Right renal cortex interstitium (tissue), 3 donors: ENCODE measurements at places on chromosomes 4 and X. TPM values are rescaled to one million over a fixed set of nuclear protein-coding genes. Genes with fewer than 3 reads are reported as not detected.

ZNF718 gene
- polyA plus RNA-seq: 7.7 TPM

C4orf46 gene
- 20.3 TPM for polyA plus RNA-seq

HSFX1 gene
- polyA plus RNA-seq: 1.5 TPM

VSIG4 gene
- 4.6 TPM for polyA plus RNA-seq

GRCh38 chr4:20576861-20577260, 123.4 kb upstream of the PACRGL start:
- DNase-seq: no peak

- DNase-seq: no peak
These were observed 666.3 kb upstream of the GRIA3 start for GRCh38 chrX:122517786-122518185.

DNA sequence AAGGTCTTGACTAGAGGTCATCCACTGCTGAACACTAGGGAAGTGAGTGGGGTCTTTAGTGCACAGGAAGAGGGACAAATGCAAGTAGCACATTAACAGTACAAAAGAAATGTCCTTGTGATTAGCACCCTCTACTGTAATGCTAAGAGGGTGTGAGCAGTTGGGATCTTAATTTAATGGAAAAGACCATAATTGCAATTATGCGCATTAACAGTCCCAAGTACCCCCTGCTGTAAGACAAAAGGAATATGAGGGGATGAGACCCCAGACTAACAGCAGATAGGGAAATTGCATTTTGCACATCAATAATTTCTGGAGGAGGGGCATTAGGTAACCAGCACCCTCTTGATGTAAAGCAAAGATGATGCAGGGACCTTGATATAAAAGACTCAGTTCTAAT, 285.0 kb downstream of the CHIC1 start:
- DNase-seq: no peak

- DNase-seq: no peak
These were observed 52.8 kb upstream of the RBM47 start for GRCh38 chr4:40682290-40683101.

GRCh38 chr4:74038425-74039314, at the start of gene CXCL3:
Gene CXCL3 (minus strand): TSS chr4:74038689. CDS start chr4:74038611, 78 bp downstream.
- no peak for DNase-seq

DNA sequence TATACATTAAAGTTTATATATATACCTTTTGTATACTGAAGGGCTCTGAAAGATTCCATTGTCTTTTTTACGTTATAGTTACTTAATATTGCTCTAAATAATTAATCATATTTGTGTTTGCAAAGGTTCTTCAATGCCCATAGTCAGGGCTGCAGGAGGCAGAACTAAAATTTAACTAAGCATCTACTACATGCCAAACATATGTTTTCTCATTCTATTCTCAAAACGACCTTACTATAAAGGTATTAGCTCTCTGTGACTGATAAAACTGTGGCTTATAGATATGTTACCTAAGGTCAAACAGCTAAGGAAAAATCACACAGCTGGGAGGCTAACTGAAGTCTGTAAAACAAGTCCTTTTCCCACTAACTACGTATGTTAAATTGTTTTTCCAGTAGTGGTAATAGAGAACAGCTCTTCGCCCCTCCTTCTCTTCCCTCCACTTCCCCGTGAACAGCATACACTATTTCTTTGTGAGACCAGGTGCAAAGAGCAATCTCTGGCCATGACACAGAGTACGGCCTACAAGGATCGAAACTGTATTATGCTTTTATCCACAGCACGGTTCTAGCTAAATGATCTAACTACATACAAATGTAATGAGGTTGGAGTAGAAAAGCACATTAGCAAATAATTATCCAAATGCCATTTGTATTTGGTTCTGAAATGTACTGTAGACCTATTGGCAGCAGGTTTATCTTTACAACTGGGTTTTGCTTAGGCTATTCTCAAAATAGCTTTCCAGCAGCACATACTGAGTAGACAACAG, 1.7 kb downstream of the CNOT6L start:
- DNase-seq: no peak

- DNase-seq: no peak
These were observed 29.7 kb upstream of the ADH6 start for GRCh38 chr4:99248714-99249113.

GRCh38 chrX:13293700-13294099, 26.2 kb downstream of the ATXN3L start:
- no peak for DNase-seq
